ENCODE measurements at places on chromosomes 7 and 10. TPM values are rescaled to one million over a fixed set of nuclear protein-coding genes. Genes with fewer than 3 reads are reported as not detected.

DNA sequence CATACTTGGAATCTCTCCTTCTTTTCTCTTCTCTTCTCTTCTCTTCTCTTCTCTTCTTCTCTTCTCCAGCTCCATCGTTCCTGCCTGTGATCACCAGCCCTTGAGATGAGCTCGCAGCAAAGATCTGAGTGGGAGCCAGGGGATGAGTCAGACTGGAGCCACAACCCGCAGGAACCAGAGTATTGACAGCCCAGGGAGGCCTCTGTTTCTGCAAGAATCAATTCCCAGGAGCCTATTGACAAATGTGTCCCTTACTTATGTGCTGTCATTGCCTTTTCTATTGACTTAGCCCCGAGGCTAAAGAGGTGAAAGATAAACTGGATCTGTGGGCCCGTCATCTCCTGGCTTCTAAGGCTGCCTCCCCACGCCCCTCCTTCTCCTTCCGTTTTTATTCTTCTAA lies 13.1 kb upstream of the HABP2 start:
- no peak overlapping the region for H3K27ac ChIP-seq
- DNase-seq, result no peak
- H3K27me3 ChIP-seq, result peaks cover 19% of the 10 kb centered on the region
- no peaks in the 10 kb centered on the region for H3K4me1 ChIP-seq
- no peaks in the 10 kb centered on the region for H3K36me3 ChIP-seq

- no peak overlapping the region for H3K27ac ChIP-seq
- H3K36me3 ChIP-seq, result no peaks in the 10 kb centered on the region
- no peaks in the 10 kb centered on the region for H3K27me3 ChIP-seq
- no peak overlapping the region for H3K4me3 ChIP-seq
Measured at GRCh38 chr7:115533785-115534184, 496.8 kb downstream of the TFEC start.

DNA sequence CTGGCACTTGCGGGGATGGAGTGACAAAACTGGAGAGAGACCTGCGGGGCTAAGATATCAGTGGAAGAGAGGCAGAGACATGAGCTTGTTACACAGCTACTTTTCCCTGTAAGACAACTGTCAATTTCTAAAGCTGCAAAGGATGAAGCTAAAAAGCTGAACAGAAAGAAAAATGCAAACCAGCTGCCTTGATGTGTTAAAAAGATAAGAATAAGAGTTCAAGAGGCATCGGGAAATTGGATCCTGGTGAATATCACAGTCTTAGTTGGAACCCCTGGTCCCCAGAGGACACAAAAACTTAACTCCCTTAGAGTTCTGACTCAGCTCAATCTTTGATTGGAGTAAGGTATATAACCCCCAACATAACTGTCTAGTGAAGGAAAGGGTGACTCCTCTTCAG lies 38.8 kb downstream of the VPS41 start:
- H3K27me3 ChIP-seq, result no peaks in the 10 kb centered on the region
- DNase-seq, result no peak
- no peaks in the 10 kb centered on the region for H3K4me1 ChIP-seq
- peaks cover 7% of the 10 kb centered on the region for H3K36me3 ChIP-seq
- H3K4me3 ChIP-seq, result no peak overlapping the region

GRCh38 chr7:150420242-150420641 lies 30.2 kb upstream of the GIMAP8 start:
- peaks cover 5% of the 10 kb centered on the region for H3K4me1 ChIP-seq
- no peaks in the 10 kb centered on the region for H3K27me3 ChIP-seq
- H3K36me3 ChIP-seq, result no peaks in the 10 kb centered on the region
- no peak overlapping the region for H3K4me3 ChIP-seq

The EVX1 gene
- not detected for total RNA-seq

The CHST15 gene
- 0.28 TPM for total RNA-seq

The SRRM3 gene
- total RNA-seq, result not detected

The CLEC5A gene
- 0.60 TPM for total RNA-seq
